Kidney capillary endothelial cell (primary cell): ENCODE measurements at places on chromosomes 5 and 9.

DNA sequence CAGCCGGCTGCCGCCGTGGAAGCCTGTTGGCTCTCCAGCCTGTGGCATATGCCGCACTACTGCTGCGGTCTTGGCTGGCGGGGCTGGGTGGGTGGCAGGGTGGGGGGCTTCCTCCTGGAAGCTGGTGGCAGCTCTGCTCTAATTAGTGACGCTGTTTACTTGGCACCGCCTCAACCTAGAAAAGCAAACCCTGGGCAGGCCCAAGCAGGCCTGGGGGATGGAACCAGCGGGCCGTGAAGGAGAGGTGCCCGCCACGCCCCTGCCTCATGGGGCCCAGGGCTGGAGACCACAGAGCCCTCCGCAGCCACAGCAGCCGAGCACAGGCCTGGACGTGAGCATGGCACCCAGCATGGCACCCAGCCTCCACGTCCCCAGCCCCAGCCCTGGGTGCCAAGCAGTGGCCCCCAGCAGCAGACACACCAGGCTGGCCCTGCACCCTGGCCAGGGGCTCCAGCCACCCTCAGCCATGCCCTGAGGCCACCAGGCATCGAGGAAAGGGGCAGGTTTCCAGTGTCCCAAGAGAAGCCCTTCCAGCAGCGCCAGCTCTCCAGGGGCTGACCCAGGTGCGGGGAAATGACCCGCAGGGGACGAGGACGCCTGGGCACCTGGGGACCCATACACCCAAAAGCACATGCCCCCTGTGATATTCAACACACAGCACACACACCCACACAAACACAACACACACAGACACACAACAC, 5.4 kb upstream of the CCDC187 start:
- DNase-seq, result no peak

- DNase-seq, result no peak
Observed at GRCh38 chr5:73912821-73913271, 286.9 kb downstream of the ARHGEF28 start.

DNA sequence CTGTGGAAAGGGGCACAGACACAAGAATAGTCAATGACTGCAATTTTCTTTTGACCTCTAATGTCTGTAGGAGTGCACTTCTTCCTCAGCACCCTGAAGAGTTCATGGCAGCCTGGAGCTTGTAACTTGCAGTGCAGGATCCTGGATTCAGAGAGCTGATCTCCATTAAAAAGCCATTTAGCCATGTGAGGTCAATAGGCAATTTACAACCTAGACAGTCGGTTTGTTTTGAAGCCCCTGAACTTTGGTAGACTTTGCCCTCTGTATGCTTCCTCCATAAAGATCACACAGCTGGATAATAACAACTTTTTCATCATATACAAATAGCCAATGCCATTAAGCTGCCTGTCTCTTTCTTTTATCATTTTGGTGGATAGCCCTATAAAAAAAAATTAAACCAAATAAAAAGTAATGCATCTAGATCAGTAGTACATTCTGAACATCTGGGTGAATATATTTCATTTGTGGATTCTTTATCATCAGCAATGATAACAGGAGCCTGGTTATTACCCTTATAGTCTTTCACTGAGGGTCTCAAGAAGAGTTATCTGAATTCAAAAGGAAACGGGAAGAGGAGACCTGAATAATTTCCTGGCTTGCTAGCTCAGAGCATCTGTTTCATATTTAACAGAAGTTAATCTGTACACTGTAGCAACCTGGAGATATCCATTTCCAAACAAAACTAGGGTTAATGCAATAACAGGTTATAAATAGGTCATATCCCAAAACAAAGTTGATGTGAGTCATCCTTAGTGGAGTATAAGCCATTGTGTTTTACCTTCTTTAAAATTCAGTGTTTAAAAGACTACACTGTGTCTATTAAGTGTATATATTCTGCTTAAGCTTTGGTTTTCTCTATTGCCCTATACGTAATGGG, 193.8 kb upstream of the ACTBL2 start:
- DNase-seq, result no peak

DNA sequence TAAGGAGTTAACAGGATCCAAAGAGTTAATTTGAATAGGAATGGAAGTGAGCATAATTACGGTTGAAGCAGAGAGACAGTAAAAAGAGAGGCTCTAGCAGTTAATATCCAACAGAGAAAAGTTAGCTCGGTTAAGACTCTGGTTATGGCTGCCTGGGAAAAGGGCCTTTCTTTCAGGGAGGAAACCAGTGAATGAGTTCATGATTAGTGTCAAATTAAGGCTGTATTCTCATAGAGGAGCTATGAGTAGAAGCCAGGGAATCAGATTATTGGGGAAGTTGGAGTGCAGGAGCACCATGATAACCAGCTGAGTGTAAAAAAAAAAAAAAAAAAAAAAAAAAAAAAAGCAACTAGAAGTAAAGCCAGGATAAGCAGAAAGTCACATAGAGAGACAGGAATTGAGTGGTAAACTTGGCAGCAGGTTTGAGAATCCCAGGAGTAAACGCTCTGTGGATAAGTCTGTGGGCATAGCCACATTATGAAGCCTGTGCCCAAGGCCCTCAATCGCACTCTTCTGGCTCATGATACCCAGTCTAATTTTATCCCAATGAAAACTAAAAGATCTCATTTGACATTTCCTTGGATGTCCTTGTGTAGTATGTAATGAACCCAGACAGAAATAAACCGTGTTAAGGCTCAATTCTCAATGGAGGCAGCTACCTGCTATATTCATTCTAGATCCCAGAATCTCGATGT, 372.6 kb upstream of the MPDZ start:
- no peak for DNase-seq

DNA sequence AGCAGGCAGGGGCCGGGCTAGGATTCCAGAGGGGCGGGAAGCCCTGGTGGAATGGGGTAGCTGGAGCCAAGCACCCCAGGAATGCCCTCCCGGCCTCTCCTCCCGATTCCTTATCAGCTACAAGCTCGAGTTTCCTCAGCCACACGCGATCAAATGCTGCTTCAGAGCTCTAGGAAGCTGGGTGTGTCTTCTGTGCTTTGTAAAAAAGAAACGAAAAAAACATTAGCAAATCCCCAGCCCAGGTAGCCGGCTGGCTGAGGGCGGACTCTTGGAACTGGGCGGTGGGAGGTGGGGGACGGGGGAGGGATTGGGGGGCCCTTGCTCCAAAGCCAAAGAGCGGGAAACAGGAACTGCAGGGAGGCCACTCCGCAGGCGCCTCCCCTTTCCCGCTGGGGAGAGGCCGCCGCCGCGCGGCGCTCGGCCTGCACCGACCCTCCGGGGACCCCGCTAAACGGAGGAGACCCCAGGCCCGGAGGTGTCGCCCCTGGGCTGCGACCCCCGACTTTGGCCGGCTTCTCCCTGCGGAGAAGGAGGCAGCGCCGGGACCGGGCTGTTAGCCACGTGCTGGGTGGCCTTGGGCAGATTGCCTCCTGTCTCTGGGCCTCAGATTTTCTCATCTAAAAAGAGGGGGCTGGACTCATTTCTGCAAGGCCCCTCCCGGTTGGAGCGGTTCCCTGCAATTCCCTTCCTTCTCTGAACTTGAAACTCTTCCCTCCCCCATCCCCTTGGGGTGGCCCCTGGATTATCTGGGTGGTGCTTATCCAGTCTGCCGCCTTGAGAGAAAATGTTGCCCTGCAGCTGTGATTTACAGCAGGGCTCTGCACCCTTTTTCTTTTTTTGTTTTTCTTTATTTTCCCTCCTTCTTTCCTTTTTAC, 40.9 kb upstream of the FABP6 start:
- DNase-seq, result no peak

- DNase-seq, result no peak
Observed at GRCh38 chr5:68710514-68710913, 383.3 kb upstream of the SLC30A5 start.

- no peak for DNase-seq
Observed at GRCh38 chr5:117326997-117327396, 752.4 kb upstream of the SEMA6A start.

- no peak for DNase-seq
Observed at GRCh38 chr9:78909566-78909965, 612.6 kb downstream of the PSAT1 start.

DNA sequence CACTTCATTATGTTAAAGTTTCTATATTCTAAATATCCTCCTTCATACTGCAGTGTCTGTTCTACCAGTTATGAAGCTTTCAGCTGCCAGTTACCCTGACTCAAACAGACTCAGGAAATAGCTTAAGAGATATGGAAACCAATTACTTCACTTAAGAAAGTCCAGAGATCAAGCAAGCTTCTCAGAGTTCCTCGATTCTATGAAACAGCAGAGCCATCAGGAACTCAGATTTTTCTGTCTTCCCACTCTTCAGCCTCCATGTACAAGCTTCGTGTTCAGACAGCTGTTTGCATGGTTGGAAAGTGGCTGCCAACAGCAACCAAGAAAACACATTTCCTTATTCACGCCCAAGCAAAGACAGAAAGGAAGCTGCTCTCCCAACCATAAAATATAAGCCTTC, 216.1 kb downstream of the ACTL7B start:
- no peak for DNase-seq

- no peak for DNase-seq
Observed at GRCh38 chr5:111730659-111731382, 26.2 kb downstream of the NREP start.

- no peak for DNase-seq
Observed at GRCh38 chr5:171537923-171538537, 118.6 kb downstream of the FGF18 start.

DNA sequence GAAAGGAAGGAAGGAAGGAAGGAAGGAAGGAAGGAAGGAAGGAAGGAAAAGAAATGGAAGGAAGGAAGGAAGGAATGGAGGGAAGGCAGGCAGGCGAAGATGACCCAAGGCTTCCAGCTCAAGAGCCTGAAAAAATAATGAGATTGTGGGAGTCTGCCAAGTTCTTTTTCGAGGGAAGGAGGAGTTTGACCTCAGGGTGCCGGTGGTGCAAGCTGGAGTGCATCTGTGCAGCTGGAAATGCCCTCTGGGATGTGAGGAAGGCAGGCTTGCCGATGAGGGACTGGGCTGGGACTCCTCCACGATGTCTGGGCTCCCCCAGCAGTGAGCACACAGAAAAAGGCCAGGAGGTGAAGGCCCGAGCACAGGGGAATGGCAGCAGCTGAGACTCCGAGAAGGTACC, 154.9 kb upstream of the DAPK1 start:
- DNase-seq, result no peak

DNA sequence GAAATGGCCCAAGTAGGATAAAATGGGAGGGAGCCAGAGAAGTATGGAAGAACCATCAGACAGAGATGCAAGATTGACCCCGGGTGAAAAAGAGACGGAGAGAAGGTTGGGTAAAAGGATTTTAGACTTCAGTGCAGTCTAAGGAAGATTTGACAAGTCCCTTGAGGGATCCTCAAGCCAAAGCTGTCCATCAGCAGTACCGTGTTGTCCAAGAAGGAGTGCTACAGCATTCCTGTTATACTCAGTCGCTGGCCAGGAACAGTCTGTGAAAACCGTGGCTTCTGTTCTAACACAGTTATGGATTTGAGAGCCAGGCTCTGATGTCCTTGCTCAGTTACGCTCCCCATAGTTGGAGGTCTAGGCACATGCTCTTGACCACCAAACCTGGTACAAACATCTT, 383.9 kb upstream of the DAB2 start:
- DNase-seq, result no peak

GRCh38 chr5:32390819-32391591, 53.5 kb downstream of the ZFR start:
- no peak for DNase-seq

DNA sequence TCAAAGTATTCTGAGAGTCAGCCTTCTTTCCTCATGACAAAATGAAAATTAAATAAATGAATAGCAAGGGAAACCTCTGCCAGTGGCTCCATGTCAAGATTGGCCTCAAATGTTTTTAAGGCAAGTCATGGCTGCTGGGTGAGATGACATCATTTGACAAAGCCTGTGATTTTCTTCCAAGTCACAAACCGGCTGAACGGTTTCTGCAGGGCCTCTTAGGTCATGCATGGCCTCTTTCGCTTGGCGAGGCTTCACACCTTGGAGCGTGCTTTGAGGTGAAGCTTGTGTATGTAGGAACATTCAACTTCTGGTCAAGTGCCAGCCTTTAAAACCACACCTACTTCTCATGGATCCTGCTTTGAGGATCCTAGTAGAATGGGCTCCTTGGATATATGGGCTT, 161.0 kb upstream of the ZNF618 start:
- no peak for DNase-seq

- DNase-seq, result no peak
Observed at GRCh38 chr5:95178046-95178651, 106.7 kb downstream of the MCTP1 start.

DNA sequence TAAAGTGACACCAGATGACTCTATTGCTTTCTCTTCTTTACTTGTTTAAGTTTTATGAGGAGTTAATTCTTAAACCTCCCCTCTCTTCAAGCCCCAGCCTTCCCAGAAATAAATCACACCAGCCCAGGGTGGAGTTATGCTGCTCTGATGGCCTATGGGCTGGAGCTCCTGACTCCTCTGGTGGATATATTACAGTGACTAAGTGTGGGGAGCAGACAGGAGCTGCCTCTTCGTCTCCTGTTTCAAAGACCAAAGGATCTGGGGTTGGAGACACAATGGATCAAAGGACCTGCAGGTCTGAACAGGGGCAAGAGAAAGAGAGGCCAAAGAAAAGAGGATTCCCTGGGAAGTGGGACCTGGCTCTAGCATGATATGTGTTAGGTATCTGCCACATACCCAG, 312.0 kb upstream of the MSX2 start:
- no peak for DNase-seq

DNA sequence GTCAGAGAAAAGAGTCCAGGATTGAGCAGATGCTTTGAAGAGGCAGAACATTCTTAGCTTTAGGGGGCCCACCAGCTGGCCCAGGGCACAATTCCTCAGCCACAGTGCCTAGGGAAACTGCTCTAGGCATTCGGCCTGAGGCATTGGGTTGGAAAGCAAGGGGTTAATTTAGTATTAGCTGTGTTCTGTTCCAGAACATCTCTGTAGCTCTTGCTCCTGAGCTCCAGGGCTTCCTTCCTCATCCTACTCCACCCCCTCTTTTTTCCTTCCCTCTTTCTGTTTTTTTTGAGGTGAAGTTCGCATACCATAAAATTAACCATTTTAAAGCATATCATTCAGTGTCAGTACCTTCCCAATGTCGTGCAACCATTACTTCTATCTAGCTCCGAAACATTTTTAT, 74.5 kb upstream of the PANK3 start:
- no peak for DNase-seq

- DNase-seq, result no peak
Observed at GRCh38 chr9:121676926-121677325, 25.5 kb downstream of the DAB2IP start.

- DNase-seq, result no peak
Observed at GRCh38 chr9:133449760-133450159, 10.0 kb upstream of the CACFD1 start.

- DNase-seq, result no peak
Observed at GRCh38 chr5:120926471-120926870, 462.4 kb downstream of the PRR16 start.

- DNase-seq, result no peak
Observed at GRCh38 chr9:76116913-76117312, 226.4 kb downstream of the PCSK5 start.

GRCh38 chr5:172871536-172871935, 37.5 kb downstream of the ERGIC1 start:
- no peak for DNase-seq

DNA sequence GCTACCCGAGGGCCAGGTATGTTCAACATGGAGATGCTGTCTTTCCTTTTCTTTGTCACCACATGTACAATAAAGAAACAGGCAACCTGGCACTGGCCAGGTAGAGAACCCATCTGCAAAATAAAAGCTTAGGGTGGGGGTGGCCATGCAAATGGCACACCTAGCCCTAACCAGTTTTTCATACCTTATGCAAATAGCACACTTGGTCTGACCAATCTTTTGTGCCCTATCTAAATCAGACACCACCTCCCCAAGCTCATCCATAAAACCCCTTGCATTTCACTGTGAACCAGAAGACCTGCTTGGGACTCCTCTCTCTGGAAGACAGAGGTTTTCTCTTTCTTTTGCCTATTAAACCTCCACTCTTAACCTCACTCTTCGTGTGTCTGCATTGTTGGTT, 33.9 kb downstream of the JAKMIP2 start:
- DNase-seq, result no peak
